ENCODE measurements at places on chromosomes 1 and 21.
A peak's percentile ranks its signal among the peaks of the same experiment; 100 is the strongest.

- DNase-seq, result no peak
Measured at GRCh38 chr1:1921459-1921862, 2.4 kb upstream of the TMEM52 start.

DNA sequence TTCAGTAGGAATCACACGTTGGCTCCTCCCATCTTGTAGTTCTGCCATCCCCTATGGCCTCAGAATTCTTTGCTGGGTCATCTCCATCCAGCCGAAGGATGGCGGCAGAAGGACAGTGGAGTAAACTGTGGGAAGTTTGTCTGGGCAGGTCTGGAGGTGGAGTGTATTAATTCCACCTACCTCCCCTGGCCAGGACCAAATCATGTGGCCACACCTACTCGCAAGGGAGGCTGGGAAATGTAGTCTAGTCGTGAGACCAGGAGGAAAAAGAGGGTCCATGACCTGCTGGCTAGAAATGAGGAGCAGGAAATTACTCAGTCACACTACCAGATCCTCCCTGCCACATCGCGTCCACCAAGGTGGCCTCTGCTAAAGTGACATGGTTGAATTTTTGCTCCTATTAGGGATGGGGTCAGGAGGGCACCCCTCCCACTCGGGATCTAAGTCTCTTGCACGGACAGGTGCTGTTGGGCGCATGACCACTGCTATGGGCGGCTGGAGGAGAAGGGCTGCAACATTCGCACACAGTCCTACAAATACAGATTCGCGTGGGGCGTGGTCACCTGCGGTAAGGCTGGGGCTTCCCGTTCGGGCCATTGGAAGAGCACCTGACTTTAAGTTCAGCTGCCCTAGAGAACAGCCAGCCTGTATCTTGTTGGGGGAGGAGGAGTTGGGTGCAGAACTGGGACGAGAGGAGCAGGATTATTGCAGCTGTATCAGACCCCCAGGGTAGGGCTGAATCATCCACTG is 19.5 kb downstream of the PLA2G5 start:
- DNase-seq, result no peak

DNA sequence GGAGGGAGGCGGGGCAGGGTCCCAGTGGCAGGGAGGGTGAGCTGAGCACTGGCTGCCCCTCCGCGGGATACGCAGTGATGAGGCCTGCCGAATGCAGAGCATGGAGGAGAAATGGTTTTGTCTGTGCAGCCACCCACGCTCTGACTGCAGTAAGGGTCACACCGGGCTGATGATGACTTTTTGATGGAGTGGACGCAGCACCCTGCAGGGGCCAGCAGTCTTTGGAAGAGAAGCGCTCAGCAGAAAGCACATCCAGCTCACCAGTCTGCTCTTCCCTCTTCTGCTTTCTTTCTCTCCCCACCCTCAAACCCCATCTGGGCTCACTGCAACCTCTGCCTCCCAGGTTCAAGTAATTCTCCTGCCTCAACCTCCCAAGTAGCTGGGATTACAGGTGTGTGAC is 61.9 kb upstream of the ATP1A1 start:
- DNase-seq, result no peak

DNA sequence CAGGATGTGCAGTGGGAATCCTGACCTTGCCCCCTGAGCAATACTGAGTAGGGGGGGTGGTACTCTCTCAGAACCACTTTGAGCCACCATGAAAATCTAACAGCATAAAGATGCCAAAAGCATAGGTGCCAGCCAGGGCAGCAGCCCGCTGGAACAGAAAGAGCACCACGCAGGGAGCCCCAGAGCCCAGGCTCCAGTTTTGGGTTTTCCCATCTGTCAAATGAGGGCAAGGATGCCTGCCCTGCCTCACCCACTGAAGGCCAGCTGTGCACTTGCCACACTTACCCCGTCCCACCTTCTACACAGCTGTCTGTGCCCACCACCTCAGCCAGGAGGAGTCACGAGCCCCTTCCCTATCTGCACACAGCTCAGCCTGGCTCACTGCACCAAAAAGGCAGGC is 20.8 kb downstream of the LRP8 start:
- no peak for DNase-seq

GRCh38 chr1:167518331-167518700 is at the start of gene CD247:
Gene CD247, minus strand, starts transcription at chr1:167518529. Its CDS starts 64 bp downstream, at chr1:167518465.
- peak; percentile 70 for DNase-seq

- DNase-seq, result no peak
Measured at GRCh38 chr1:184588701-184589100, 166.0 kb downstream of the EDEM3 start.

DNA sequence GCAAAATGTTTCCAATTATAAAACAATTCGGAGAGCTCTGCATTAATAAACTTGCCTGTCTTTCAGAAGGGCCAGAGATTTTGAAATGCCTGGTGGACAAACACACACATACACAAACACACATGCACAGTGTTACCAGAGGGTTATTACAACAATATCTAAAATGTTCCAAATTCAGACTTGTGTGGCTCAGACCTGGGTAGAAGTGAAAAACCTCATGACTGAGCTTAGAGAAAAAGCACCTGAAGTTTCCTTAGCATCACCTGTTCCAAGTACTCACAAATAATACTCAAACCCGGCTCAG is 247.9 kb downstream of the FOXD2 start:
- no peak for DNase-seq

GRCh38 chr1:182126272-182126800 is 64.8 kb upstream of the ZNF648 start:
- no peak for DNase-seq

DNA sequence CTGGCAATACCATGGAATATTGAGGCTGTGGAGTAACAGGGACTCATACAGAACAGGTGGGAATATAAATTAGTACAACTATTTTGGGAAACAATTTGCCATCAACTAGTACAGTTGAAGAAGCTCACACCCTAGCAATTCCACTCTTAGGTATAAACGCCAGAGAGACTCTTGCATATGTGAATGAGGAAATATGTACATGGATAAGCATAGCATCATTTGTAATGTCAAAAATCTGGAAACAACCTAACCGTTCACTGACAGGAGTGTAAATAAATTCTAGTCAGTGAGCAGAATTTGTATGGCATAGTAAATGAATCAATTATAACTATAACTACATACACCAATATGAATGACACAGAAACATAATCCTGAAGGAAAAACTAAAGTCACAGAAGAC is 83.7 kb downstream of the RAB3GAP2 start:
- DNase-seq, result no peak

- no peak for DNase-seq
Measured at GRCh38 chr1:168977618-168978017, 128.9 kb upstream of the ATP1B1 start.

DNA sequence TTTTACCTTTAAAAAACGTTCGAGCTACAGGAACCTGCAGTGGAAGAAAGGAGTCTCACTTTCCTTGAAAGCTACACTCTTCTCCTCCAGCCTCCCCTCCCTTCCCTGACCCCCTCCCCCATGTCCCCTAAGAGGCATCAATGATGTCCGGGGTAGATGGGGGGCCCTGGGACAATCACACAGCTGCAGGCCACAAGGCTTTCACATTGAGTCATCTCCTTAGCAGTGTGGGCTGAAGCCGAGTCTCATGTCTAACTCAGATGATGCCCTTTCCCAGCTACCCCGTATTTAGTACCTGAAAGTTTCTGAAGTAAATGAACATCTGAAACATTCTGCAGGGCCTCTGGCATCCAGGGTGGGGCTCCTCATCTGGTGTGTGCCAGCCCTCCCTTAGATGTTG is 6.3 kb upstream of the GPR25 start:
- DNase-seq, result no peak

GRCh38 chr1:218480137-218480536 is 135.0 kb downstream of the TGFB2 start:
- no peak for DNase-seq

DNA sequence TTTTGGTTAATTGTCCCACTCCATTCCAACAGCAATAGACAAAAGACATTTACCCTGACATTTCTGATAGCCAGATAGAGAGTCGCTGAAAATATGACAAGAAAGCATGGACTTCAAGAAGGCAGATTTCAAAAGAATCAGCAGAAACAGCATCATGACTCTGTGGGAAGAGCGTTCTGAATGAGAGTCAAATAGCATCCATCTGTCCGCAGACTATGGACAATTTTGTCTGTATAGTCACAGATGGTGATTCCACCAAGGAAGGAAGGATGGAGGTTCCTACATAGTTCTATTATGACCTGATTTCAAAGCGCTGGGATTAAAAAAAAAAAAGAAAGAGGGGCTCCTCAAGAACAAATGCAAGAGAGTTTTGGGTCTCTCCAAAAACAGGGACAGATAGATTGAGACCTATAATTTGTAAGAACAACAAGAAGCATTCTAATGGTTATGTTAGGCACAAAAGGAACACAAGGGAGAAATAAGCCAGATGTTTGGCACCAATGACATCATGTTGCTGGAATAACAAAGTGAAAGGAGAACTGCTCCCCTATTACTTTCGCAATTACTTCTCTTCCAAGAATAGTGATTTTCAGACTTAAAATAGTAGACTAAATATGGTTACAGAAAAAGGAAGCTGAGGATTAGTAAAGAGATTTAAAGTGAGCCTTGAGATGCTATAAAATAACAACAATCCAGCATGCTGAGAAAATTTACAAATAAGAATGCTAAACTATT is 28.5 kb downstream of the NIBAN1 start:
- DNase-seq, result no peak

DNA sequence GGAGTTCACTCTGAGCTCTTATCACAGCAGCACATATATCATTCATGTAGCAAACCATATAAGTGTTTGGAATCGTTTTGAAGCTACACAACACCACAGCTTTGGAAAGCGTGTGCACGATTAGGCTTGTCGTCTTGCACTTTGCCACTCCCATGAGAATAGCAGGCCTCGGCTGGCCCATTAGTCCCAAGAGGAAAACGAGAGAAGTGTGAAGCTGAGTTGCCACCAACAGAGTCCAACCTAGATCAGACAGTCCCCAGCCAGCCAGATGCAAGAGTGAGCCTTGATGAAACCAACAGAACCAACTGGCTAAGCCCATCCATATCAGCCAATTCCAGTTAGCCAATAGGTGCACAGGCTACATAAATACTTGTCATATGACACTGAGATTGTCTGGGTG is 238.4 kb downstream of the C1orf94 start:
- no peak for DNase-seq

- DNase-seq, result no peak
Measured at GRCh38 chr1:33131191-33131590, 50.2 kb downstream of the AZIN2 start.

GRCh38 chr1:156499194-156499841 is 1.3 kb downstream of the MEF2D start:
- no peak for DNase-seq

DNA sequence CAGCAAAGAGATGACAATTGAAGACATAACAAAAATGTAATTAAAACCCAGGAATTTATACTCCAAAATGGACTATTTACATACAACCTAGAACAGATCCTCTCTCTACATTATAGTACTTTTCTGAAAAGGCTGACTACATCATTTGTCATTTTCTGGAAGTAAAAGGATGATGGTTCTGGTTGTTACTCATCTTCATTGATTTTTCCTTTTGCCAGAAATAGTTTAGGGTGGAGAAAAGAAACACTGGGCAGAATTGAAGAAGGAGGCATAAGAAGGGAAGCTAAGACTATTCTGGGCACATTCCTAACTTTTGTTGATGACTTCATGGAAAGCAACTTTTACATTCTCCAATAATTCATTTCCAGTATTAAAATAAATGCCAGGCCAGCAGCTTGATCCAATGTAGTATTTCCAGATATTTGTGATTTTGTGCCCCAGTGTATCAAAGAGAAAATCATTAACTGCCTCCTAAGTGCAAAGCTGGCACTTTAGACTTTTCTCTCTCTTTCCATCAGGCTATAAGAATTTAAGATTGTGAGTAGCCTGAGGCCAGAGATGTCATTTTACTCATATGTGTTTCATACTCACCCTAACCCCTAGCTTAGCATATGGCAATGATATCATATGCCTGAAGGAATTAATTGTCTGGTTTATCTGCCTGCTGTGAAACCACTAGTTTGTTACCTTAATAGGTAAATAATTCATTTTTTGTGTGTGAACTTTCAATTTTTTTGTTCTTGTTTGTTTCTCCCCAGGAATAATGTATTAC is 369.5 kb upstream of the LYPLAL1 start:
- no peak for DNase-seq

GRCh38 chr1:31441073-31441472 is 28.1 kb downstream of the SERINC2 start:
- DNase-seq, result no peak

DNA sequence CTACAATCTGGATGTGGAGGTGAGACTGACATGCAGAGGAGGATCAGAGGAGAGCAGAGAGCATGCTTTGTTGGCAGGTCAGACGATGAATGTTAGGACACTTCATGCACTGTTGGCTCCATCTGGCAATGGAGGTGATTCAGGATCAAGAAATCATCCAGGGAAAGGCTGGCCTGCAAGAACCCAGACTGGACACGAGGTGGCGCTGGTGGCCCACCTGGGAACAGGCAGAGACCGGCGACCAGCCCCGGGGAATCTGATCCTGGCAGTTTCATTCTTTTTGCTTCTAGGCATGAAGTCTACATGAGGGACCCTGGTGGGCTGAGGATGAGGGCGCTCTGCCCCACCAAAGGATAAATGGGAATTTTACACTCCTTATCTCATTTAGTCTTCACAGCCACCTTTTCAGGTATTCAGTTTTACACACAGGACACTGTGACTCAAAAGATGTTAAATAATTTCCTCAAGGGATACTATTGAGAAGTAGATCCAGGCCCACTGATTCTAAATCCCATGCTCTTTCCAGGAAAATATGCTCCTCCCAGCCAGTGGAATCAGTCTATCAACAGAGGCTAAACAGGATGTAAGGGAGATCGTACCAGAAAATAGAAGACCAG is 26.2 kb upstream of the SCMH1 start:
- peak; percentile 53 for DNase-seq

GRCh38 chr1:172360511-172360910 is 60.0 kb upstream of the C1orf105 start:
- no peak for DNase-seq

- DNase-seq, result no peak
Measured at GRCh38 chr1:225876900-225877510, 5.2 kb downstream of the TMEM63A start.

GRCh38 chr1:32764826-32765569 is 52.2 kb downstream of the YARS1 start:
- DNase-seq, result no peak
